Ascending aorta (tissue), 2 donors: ENCODE measurements at places on chromosomes 5 and 9.

DNA sequence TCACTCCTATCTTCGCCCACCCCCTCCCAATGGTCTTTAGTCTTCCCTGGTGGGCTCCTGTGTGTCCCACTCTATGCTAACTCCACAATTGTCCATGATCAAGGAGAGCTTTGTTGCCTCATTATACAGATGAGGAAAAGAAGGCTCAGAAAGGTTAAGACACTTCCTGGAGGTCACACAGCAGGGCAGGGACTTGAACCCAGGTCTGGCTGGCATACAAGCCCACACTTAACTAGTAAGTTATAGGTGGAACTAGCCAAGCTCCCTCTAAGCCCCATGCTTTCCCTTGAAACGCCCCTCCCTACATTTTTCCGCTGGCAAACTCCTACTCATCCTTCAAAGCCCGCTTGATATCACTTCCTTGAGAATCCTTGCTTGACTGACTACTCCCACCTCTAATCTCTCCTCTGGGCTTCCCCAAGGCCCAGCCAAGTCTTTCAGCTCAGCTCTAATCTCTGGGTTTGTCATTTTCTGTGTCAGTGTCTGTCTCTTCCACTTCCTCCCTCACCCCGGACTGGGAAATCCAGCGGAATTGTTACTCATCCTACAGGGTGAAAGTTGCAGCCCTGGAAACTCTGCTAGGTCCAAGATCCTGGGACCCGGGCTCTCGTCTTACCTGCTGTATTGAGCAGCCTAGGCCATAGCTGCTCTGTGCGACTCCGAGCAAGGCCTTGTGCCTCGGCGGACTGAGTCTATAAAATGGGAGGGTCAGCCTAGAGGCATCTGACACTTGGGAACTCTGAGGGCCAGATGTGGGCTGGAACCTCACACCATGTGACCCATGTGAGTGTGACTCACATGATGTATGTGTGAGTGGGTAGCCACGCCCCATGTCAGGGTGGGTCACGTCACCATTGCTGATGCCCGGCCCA is 144.5 kb downstream of the GAPVD1 start:
- DNase-seq: no peak

GRCh38 chr5:60056191-60056590 is 162.7 kb upstream of the PDE4D start:
- no peak for DNase-seq

- no peak for DNase-seq
Observed at GRCh38 chr5:79898611-79899010, 92.5 kb downstream of the MTX3 start.

DNA sequence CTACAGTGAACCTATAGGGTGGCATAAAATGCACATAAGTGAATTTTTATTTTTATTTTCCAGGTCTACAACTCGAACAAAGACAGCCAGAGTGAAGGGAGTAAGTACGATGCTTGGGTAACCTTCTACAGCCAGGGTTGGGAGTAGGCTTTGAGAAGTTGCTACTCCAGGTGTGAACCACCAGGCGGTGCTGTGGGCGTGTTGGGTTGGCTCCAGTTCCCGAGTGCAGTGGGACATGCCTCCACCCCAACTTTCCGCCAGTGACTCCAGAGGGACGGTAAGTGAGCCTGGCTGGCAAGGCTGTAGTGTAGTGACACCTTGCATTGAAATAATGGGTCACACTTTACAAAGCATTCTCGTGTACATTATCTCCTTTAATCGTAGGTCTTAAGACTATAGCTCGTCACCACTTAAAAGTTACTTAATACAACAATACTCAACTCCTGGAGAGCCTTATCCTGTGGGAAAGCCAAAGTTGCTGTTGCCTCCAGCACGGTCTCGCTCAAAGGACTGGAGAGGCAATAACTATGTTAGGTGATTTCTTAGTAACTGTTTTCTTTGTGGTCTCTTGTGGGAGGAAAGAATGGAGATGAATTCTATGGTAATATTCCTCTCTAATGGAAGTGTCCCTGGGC is 244.0 kb downstream of the ARHGAP26 start:
- no peak for DNase-seq

- no peak for DNase-seq
Observed at GRCh38 chr5:14996997-14997396, 125.4 kb upstream of the ANKH start.

DNA sequence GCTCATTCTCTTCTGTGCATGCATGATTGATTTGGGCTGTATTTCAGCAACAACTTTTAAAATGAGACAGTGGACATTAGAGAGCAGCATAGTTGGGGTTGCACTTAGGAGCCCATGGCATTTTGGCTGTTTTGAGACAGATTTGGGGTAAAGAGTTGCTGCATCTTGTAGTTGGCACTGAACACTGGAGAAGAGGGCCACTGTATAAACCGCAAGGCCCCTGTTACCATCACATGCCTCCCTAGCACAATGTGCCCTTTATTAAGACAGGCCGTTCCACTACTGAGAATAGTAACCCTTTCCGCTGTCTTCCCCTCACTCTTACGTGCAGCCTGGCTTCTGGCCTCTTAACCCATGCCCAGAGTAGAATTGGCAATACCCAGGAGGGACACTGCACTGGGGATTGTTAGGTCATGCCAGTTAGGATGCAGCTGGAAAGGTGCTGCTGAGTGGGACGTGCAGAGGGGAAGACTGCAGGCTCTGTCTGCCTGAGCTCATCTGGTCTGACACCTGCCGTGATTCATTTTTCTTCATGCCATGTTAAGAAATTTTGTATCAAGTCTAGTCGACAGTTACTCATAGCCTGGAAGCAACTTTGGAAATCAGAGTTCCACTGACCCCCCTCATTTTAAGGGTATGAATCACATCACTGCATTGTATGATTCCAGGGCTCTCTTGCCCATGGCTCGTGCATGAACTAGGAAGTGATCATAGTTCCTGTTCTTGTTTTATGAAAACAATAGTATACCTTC is 146.9 kb upstream of the DMRT1 start:
- no peak for DNase-seq
